ENCODE measurements at places on chromosomes 12 and 14.

DNA sequence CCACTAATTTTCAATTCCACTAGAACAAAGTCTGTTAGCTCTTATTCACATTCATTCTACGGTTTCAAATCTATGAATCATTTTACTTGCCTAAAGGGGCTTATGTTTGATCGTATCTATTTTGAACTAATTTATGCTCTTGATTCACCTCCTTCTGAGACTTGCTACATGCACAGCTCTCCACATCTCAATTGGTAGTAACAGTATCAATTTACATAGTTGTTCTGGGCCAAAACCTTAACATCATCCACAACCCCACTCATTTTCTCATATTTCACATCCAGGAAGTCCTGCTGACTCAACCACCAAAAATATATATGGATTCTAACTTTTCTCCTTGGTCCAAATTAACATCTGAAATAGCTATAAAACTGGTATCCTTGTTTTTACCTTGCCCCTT, 208.6 kb downstream of the RASSF9 start:
- no peak for DNase-seq

- no peak for DNase-seq
Measured at GRCh38 chr14:95524706-95525512, 8.5 kb upstream of the SYNE3 start.

DNA sequence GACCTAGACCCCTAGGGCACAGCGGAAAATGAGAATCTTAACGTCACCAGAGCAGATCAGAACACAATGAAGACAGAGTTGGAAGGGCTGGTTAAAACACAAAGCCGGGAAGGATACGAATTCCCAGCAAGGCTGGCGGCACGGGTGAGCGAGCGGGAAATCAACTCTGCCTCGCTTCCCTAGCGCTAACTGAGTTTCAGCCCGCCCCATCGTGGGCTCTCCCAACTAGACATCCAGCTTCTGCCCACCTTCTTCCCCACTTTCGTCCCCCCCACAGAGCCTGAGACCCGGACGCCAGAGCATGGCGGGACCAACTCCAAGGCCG, 377 bp downstream of the CCNT1 start:
- DNase-seq: no peak

- DNase-seq: no peak
Measured at GRCh38 chr14:89266754-89267153, 150.3 kb downstream of the FOXN3 start.

GRCh38 chr14:101066826-101067510, 163.4 kb upstream of the RTL1 start:
- no peak for DNase-seq

DNA sequence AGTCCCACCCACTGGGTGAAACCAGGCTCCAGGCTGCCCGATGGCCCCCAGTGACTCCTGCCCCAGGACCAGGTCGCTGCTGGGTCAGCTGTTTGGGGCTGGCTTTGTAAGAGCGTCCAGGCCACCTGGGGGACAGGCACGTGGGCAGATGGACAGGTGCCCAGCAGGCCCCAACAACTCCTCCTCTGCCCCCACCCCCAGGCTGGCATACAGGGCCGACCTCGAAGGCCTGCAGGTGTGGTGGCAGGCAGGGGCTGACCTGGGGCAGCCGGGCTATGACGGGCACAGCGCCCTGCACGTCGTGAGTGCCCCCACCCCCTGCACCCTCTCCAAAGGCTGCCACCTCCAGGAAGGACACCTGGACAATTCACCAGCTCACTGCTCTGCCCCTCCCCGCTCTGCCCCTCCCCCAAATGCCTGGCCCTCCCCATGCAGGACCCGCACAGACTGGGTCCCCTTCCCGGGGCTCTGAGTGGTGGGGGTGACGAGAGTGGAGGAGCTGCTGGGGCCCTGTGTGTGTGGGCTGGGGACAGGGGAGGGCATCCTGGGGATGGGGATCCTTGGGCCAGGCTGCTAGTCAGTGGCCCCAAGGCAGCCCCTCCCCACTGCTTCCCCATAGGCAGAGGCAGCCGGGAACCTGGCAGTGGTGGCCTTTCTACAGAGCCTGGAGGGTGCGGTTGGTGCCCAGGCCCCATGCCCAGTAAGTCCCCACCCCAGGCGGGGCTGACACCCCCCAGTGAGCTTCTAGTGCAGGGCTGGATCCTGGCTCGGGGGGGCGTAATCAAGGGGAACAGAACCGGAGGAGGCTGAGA, 26.0 kb downstream of the ASPG start:
- no peak for DNase-seq

- no peak for DNase-seq
Measured at GRCh38 chr12:22100958-22101748, 55.1 kb downstream of the CMAS start.

DNA sequence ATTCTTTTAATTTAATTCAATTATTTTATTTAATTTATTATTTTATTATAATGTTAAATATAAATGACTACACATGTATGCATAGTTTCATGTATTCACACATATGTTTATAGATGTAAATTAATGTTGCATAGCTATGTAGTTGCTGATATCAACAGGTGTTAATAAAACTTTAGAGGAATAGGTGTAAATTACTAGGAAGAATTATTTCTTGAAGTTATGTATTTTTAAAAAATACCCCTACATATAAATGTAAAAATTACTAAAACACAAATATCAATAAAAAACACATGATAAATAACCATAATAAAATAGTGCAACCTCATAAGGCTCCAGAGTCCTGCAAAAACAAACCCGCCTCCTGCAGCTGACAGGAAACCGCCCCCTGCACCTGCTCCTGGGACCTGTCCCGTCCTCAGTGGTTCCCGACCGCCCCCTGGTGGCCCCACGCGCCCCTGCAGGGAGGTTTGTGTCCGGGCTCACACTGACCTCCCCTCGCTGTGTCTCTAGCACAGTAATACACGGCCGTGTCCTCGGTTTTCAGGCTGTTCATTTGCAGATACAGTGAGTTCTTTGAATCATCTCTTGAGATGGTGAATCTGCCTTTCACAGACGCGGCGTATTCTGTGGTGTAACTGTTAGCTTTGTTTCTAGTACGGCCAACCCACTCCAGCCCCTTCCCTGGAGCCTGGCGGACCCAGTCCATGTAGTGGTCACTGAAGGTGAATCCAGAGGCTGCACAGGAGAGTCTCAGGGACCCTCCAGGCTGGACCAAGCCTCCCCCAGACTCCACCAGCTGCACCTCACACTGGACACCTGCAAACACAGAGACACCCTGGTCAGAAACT, 1264.0 kb downstream of the TMEM121 start:
- peak; percentile 49 for DNase-seq

DNA sequence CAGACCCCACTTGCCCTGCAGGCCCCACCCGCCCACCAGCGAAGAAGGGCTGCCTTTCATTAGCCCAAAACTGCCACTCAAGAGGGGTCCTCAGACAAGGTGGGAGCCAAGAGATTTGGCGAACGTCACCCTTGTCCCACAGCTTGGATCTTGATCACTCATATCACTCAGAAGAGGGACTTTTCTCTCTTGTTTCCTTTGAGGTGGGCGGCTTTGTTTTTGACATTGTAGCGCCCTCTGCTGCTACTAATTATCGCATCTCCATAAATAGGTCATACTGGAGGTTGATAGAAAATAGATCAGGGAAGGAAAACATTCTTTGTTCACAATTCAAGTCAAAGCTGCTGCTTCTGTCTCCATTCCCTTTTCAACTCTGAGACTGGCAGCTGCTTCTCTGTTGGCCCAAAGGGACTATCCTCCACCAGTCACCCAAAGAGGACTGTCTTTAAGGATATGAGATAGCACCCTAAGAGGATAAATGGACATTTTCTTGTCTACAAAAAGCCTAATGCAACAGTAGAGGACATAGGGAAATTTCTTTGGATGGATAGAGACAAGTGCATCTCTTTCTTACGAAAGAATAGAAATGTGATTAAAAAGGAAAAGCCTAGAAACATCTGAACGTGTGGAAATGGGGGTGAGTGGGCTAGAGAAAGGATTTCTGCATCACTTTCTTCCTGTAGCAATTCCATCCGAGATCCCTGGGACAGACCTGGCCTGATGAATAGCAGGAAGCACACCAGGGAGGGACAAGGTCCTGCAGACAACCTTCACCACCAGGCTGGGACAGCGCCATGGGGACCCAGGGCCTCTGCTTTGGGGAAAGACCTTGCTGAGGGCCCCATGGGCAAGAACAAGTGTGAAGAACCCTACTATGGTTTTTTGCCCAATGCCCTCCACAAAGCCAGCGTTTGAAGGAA, 115.8 kb downstream of the DAD1 start:
- no peak for DNase-seq

- no peak for DNase-seq
Measured at GRCh38 chr12:5317556-5317955, 114.4 kb upstream of the NTF3 start.

GRCh38 chr12:68915055-68915454, 17.9 kb downstream of the CPM start:
- DNase-seq: no peak

GRCh38 chr14:94038921-94039629, 12.9 kb downstream of the OTUB2 start:
- no peak for DNase-seq

DNA sequence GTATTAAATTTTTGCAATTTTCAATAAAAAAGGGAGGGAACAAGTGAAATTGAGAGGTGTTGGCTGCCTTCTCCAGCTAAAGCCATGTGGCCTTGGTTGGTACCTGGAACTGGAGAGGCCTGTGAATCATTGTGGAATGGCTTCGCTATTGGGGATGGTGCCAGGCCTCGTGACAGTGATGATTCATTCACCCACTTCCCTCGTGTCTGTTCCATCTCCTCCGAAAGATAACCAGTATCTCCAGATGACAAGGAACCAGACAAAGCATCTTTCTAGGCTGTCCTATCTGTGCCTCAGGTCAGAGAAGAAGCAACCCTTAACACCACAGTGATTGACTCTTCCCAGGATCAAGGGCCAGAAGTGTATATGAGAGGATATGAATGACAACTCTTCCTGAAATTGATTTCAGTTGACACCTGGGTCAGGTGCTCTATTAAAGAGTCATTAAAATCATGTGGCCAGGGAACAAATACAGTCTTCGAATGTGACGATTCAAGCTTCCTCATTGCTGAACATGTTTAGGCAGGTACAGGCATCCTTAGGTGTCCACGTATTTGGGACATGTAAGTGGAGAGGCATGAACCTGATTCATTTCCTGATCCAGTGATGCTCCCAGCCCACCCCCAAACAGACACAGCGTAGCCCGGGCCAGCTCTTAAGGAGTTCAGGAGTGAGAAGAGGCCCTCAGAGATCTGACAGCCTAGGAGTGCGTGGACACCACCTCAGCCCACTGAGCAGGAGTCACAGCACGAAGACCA, at the start of gene RNASE7:
Gene RNASE7, plus strand, starts transcription at position 687 of the 758 bp plus-strand sequence. CDS start 631 bp downstream, outside the sequence.
- DNase-seq: no peak

- no peak for DNase-seq
Measured at GRCh38 chr14:71166180-71166837, 259.1 kb downstream of the PCNX1 start.

DNA sequence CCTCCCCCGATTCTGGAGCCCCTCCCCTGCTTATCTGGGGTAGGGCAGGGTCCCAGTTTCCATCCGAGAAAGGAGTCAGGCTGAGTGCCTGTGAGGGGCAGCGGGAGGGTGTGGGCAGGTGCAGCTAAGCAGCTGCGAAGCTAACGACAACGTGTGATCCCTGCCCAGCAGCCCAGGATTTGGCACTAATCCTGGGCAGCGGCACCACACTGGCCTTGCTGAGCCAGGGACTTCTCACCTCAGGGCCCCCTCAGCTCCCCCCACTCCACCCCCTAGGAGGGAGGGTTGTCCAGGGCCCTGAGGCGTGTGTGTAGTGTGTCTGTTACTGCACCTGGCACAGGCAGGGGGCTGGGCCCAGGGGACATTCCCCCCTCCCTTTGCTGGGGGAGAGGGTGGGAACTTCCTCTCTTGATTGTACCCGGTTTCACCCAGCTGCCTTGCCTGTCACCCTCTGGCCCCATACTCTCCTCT, 1.8 kb downstream of the SMIM41 start:
- no peak for DNase-seq

GRCh38 chr12:3417113-3417512, 73.9 kb upstream of the PRMT8 start:
- no peak for DNase-seq

GRCh38 chr14:45715946-45716345, 462.9 kb upstream of the MIS18BP1 start:
- no peak for DNase-seq

DNA sequence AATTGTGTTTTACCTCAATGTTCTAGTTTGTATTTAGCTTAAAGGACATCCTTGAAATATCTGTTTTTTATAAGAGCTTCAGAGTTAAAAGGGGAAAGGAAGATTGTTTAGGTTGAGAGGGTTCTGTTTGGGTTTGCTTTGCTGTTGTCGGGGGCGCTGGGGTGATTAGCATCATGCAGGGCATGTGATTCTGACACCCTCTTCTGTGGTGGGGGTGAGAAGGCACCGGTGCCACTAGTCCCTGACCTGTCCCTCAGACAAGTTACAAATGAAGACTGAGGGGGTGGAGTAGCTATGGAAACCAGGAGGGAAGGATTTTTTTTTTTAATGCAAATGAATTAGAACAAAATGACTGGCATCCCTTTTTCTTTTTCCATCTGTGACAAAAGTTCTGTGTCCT, 291.3 kb downstream of the RPAP3 start:
- no peak for DNase-seq

DNA sequence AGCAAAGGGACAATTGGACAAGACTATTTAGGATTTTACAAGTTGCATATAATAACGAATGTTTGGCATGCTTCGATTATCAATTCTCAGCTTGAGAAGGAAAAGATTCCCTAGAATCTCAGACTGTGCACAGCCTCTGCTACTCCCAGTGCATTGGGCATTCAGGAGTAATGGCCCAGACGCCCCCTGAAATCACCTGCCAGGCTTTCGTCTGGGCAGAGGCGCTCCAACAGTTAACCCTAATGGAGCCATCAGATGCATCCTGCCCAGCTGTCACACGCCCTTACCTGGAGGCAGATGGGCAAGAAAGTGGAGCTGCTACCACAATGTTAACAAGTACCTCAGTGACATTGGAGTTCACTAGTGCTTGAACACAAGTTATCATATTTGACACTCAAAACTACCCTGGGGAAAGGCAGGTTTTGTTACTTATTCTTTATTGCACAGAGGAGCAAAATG, 927 bp upstream of the LRP6 start:
- no peak for DNase-seq

DNA sequence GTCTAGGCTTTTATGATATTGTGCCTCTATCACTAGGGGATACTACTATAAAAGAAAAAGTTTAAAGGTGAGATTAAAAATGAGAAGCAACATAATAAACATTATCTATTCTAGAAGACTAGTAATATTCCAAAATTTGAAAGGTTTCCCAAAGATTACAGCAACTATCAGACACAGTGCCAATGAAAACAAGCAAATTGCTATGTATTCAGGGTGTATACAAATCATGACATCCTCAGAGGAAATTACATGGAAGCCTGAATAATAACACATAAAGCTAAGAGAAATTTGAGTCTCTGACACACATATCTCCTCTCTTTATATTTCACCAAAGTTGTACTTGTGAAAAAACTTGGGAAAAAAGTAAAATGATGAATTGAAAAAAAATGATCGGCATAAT, 327.0 kb downstream of the SEC23A start:
- DNase-seq: no peak

GRCh38 chr12:21453312-21453852, 15.9 kb downstream of the PYROXD1 start:
- no peak for DNase-seq

GRCh38 chr12:5971194-5971850, 26.3 kb upstream of the ANO2 start:
- DNase-seq: no peak
